SJCRH30 (cell line): ENCODE measurements at places on chromosomes 13 and 19. TPM values are rescaled to one million over a fixed set of nuclear protein-coding genes. Genes with fewer than 3 reads are reported as not detected.

Gene CEACAM16
- 0.18 and 0.73 TPM in 2 replicates for total RNA-seq

Gene SBSN
- total RNA-seq = not detected in 2 replicates

Gene SLC10A2
- total RNA-seq = not detected in 2 replicates

- peak; percentile 72 for DNase-seq
- no peaks in the 10 kb centered on the region for H3K36me3 ChIP-seq
- H3K27me3 ChIP-seq = peaks cover 14% of the 10 kb centered on the region
- H3K27ac ChIP-seq = no peak overlapping the region
These were observed 21.7 kb downstream of the CEACAM21 start for GRCh38 chr19:41597600-41598041.

DNA sequence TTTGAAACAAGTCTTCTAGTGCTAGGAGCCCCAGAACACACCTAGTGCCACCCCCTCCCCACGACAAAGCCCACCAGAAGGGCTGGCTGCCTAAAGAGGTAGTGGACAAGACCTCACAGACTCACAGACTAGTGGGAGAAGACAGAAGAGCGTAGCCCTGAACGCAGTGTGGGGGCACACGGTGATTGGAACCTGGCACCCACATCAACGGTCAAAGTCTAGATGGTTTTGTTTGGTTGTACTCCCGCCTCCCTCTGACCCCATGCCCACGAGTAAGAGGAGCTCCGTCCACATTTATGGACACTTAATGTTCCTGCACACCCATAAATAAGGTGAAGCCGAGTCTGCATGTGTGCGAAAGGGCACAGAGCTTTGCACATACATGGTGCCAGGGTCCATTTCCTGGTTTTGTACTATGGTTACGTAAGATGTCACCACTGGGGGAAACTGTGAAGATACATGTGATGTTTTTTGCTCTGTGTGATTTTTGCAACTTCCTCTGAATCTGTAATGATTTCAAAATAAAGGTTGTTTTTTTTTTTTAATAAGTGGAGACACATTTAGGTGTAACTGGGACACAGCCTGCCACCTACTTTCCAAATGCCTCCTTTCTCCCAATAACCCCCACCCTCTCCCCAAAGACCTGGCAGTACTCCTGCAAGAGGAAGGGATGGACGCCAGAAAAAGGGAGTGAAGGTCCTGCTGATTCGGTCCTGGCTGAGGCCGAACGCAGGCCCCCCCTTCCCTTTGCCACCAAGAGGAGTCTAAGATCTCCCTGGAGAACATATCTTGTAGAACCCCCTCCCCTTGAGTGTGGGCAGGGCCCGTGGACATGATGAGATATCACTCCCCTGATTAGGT is 72.8 kb downstream of the GNG7 start:
- no peaks in the 10 kb centered on the region for H3K36me3 ChIP-seq
- H3K4me1 ChIP-seq = no peaks in the 10 kb centered on the region
- no peak overlapping the region for H3K27ac ChIP-seq
- H3K4me3 ChIP-seq = no peak overlapping the region
- no peaks in the 10 kb centered on the region for H3K27me3 ChIP-seq
- no peak for DNase-seq

DNA sequence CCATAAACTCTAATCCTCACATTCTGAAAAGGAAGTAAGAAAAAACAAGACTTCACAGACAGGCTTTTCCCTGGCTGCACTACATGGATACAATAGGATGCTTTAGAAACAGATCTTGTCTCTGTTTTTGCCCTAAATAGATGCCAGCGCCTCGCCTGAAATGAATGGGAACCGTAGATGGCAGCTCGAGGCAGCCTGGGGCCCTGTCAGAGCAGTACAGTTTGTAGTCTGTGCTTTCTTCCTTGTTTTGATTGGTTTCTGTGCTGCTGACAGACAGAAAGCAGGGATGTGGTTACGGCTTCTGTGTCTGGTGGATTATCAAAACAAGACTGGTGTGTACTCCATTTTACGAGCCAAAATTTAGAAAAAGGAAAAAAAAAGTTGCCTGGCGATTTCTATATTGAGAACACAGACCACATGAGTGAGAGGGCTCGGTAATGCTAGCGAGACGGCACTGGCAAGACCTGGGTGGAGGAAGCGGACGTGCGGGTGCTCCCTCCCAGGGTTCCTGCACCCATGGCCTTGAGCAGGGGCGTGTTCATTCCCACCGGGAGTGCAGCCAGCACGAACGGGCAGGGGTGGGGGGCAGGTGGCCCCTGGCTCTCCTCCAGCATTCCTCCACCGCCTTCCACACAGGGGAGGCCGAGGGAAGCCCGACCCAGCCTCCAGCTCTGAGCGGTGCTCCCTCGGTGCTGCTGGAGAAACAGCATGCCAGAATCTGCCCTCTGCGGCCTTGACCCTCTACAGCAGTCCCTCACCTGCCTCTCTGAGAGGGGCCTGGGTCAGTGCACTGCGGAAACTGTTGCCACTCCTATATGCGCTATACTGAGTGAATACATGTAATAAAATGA is 37.6 kb upstream of the C1QTNF9 start:
- H3K27me3 ChIP-seq = no peaks in the 10 kb centered on the region
- peaks cover 16% of the 10 kb centered on the region for H3K4me1 ChIP-seq
- peak; percentile 73 for DNase-seq
- H3K4me3 ChIP-seq = peak overlapping the region; percentile 58

DNA sequence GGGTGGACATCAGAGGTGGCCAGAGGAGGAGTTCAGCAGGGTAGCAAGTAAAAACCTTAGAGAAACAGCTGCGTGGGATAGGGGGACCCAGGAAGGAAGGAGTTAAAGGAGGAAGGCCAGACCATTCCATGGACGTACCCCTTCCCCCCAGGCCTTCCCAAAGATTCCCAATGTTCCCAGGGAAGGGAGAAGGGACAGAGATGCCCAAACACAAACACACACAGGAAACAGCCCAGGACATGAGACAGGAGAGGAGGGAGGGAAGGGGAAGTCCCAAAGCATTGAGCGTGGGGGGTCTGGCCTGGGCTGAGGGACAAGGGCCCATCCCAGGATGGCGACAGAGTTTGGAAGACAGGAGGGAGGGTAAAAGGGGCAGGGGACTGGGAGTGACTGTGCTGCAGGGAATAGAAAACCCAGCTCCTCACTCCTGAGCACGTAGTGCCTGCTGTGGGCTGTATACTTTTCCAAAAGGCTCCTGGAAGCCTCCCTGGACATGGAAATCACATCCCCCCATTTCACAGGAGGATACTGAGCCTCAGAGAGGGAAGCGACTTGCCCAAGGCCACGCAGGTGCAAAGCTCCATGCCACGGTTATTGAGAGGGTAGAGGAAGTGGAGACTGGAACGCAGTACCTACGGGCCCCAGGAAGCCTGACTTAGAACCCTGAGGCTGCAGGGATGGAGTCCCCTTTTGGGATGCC is 1.1 kb downstream of the SYDE1 start:
- peaks cover 40% of the 10 kb centered on the region for H3K36me3 ChIP-seq
- peak overlapping the region; percentile 98 for H3K4me3 ChIP-seq
- DNase-seq = peak; percentile 52
- H3K4me1 ChIP-seq = no peaks in the 10 kb centered on the region

DNA sequence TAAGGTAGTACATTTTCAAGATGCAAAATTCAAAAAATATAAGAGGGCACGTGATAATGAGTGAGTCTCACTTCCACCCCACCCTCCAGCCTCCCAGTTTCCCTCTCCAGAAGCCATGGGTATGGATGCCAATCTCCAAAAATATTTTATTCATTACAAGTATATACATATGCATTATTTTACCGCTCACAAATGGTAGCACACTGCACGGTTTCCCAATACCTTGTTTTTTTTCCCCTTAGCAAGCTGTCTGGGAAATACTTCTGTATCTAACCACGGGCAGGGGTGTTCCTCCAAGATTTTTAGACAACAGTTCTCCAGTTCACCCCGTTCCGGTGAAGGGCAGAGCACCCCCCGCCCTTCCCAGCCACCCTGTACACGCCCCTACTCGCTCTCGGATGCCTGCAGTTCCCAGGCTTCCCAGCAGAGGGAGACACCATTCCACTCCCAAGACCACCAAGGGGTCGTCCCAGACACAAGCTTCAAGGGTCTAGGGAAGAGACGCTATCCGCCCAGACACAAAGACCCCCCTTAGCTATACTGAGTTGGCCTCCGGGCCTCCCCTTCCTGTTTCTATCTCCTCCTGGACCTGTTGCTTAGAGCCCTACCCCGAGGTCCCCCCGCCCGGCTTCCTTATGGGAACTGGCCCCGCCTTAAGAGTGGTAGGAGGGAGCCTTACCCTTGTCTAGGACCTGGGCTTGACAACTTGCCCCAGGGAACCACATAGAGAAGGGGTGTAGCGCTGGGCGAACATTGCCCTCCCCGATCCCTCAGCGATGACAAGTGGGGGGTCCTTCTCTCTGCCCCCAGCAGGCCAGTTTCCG is 1.1 kb upstream of the FXYD3 start:
- no peak overlapping the region for H3K27ac ChIP-seq
- H3K27me3 ChIP-seq = peaks cover 6% of the 10 kb centered on the region
- H3K36me3 ChIP-seq = no peaks in the 10 kb centered on the region
- peak; percentile 62 for DNase-seq
- H3K4me3 ChIP-seq = no peak overlapping the region

- no peak overlapping the region for H3K27ac ChIP-seq
- H3K27me3 ChIP-seq = no peaks in the 10 kb centered on the region
- DNase-seq = no peak
- H3K4me3 ChIP-seq = peak overlapping the region; percentile 86
- peaks cover 17% of the 10 kb centered on the region for H3K4me1 ChIP-seq
These were observed 2.2 kb downstream of the RPL28 start for GRCh38 chr19:55387736-55388497.

GRCh38 chr13:34826432-34826831 is 115.6 kb upstream of the NBEA start:
- no peaks in the 10 kb centered on the region for H3K4me1 ChIP-seq
- no peak overlapping the region for H3K27ac ChIP-seq
- DNase-seq = no peak
- H3K27me3 ChIP-seq = no peaks in the 10 kb centered on the region
- H3K36me3 ChIP-seq = no peaks in the 10 kb centered on the region
